ENCODE measurements at places on chromosomes 12 and 14. TPM values are rescaled to one million over a fixed set of nuclear protein-coding genes. Genes with fewer than 3 reads are reported as not detected.

GRCh38 chr12:2333491-2334195 is 280.9 kb downstream of the CACNA1C start:
- DNase-seq: no peak

- no peak for DNase-seq
These were observed 26.0 kb downstream of the ITPK1 start for GRCh38 chr14:93089521-93090269.

DNA sequence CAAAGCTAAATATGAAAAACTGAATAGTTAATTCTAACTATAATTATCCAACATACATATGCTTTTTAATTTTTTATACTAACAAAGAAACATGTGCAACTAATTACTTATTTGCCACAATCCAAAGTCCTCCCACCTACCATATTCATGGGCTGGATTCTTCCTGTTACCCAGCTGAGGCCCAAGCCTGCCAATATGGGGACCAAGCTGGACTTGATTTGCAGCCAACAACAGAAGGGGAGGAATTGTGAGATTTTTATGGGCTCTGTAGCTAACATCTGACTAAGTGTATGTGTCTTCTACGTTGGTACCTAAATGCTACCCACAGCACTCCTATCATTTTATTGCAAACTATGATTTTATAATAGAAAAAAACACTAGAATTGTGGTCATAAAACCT is 13.1 kb upstream of the ANKS1B start:
- DNase-seq: no peak

DNA sequence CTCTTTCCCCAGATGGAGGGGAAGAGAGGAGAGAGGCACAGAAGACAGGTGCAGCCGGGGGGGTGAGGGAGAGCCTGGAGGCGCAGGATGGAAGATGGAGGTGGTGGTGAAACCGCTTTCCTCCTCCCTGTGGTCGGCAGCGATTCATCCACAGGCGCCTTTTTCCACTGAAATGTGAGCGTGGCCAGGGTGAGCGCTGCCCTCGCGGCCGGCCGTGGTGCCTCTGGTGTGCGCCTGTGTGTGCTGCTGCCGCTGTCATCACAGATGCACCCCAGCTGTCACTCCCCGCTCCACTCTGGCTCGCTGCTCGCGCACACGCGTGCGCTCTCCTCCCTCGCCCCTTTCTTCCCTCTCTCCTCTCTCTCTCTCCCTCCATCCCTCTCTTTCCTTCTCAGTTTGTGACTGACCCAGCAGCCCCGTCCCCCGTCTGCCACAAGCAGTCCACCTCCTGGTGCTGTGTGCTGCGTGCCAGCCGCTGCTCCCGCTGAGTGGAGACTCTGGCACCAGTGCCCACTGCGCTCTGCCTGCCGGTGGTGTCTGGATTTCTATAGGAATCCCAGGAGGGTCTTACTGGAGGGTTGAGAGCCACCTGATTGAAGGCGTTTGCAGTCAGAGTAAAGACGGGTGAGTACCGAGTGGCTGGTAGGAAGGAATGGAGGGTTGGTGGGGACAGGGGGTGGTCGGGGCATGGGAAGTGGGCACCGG is at the start of gene LRTM2:
Gene LRTM2, plus strand, starts transcription at position 375 of the 705 bp plus-strand sequence. CDS start 7,584 bp downstream, outside the sequence.
- no peak for DNase-seq

- DNase-seq: no peak
These were observed 257.9 kb upstream of the TMEM132C start for GRCh38 chr12:128009108-128009507.

Gene IL26
- total RNA-seq: 0.25 TPM

GRCh38 chr14:99408286-99408970 is 72.2 kb downstream of the SETD3 start:
- DNase-seq: no peak

Gene POMT2
- total RNA-seq: 7.6 TPM

GRCh38 chr12:7282844-7283243 is 21.0 kb upstream of the ACSM4 start:
- no peak for DNase-seq

Gene MFAP5
- not detected for total RNA-seq

- no peak for DNase-seq
These were observed 247.2 kb upstream of the EGLN3 start for GRCh38 chr14:34198096-34198495.

Gene ABCB9
- total RNA-seq: 5.4 TPM

GRCh38 chr14:24434036-24434435 is 4.3 kb downstream of the KHNYN start:
- no peak for DNase-seq

- DNase-seq: no peak
These were observed 111.2 kb upstream of the TMCC3 start for GRCh38 chr12:94761559-94761958.

Gene CELA1
- total RNA-seq: 1.2 TPM

DNA sequence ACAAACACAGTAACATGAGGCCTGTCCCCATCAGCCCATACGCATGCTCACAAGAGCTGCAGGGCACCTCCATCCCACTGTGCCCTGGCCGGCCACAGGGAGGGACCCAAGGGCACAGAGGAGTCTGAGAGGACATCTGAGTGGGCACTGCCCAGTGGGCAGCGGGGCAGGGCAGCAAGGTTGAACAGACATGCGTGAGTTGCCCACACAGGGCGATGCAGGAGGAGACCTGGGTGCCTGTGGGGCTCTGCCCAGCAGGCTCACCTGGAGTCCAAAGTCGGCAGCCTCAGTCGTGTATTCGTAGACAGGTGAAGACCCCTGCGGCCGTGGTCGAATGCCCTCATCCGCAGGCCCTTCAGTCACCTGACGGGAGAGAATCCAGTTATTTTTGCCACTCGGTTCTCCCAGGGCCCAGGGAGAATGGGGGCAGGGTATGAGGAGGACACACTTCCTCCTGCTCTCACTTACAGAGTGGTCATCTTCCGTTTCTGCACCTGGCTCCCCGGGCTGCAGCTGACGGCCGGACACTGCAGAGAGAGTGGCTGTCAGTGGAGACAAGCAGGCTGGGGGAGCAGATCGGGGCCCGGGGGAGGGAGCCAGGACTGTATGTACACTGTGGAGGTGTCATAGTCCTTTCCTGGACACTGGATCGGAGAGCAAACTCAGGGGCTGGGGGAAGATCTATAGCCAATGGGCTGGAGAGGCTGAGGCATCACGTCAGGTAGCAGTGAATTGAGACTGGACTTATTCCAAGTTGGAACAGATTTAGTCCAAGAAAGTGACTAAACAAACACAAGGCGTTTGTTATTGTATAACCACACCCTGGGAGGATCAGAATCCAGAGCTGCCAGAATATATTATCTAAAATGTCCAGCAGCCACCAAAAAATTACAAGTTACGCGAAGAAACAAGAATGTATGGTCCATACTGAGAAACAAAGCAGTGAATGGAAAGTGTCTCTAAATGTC is 20.7 kb downstream of the AHNAK2 start:
- no peak for DNase-seq

Gene HOXC10
- not detected for total RNA-seq

DNA sequence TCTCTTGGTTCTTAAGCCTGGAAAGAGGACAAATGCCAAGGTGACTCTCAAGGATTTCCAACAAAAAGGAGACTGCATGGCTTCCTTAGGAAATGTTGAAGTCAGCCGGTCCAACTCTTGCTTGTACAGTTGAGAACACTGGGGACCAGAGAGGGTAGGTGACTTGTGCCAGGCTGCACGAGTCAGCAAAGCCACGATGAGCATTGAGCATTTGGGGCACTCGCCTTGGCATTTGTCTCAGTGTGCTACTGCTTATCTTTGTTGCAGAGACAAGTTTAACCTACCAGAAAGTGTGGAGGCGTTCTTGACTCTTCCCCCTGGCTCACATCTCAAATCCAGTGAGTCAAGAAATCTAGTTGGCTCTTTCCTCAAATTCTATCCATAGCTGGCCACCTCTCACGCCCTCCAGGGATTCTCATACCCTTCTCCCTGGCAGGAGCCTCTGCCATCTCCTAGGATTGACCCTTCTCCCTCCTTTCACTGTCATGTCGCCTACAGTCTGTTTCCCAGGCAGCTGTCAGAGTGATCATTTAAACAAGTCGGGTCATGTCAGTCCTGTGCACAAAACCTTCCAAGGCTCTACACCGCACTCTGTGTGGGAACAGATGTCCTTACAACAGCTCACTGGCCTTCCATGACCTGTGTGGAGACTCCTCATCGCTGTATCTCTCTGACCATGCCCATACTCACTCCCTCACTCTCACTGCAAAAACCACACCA is 17.2 kb upstream of the KRT83 start:
- DNase-seq: no peak

- no peak for DNase-seq
These were observed 12.3 kb upstream of the RARG start for GRCh38 chr12:53244337-53244736.

DNA sequence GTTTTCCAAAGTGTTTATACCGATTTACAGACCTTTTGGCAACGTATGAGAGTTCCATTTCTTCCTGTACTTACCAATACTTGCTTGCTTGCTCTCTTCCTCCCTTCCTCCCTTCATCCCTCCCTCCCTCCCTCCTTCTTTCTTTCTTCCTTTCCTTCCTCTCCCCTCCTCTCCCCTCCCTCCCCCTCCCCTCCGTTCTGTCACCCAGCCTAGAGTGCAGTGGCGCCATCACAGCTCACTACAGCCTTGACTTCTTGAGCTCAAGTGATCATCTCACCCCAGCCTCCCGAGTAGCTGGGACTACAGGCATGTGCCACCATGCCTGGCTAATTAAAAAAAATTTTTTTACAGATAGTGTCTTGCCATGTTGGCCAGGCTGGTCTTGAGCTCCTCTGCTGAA is 40.4 kb downstream of the DIP2B start:
- DNase-seq: no peak

- no peak for DNase-seq
These were observed 11.0 kb downstream of the ACADS start for GRCh38 chr12:120736404-120737331.

GRCh38 chr14:98077176-98077575 is 1194.8 kb downstream of the BCL11B start:
- no peak for DNase-seq

DNA sequence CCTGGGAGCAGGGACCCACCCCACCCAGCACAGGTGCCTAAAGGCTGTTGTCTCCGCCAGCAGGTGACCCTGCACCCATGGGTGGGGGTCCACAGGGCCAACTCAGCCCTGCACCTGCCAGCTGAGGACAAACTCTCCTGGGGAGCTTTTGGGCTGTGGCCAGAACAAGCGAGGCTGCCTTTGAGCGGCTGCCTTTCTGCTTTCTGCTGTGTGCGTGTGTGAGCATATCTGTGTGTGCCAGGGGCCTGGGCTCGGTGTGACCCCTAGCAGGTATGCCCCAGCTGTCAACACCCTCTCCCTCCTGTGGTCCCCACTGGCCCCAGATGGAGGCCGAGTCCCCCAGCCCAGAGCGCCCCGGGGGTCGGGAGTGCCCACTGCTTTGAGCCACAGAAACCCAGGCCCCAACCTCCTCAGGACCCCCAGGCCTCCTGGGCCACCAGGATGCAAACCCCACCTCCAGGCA is 25.9 kb upstream of the GPR132 start:
- no peak for DNase-seq

- no peak for DNase-seq
These were observed 72.1 kb upstream of the C14orf180 start for GRCh38 chr14:104507443-104507842.

Gene AQP5
- not detected for total RNA-seq

Gene AQP2
- not detected for total RNA-seq

DNA sequence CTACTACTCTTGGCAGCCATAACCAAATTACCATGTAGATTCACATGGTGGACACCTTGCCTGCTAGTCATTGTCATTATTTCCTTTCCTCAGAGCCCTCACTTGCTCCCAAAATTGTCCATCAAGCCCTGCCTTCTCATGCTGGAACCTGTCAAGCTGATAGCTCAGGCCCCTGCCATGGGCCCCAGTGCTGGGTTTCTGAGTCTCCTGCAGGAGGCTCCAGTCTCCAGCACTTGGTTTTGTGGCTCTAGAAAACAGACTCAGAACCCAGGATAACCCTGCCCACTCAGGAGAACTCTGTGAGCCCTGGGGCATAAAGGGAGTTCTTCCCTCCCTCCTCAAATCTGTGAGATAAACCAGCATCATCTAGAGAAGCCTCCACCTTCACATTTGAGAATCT is 10.8 kb downstream of the KRT71 start:
- no peak for DNase-seq

DNA sequence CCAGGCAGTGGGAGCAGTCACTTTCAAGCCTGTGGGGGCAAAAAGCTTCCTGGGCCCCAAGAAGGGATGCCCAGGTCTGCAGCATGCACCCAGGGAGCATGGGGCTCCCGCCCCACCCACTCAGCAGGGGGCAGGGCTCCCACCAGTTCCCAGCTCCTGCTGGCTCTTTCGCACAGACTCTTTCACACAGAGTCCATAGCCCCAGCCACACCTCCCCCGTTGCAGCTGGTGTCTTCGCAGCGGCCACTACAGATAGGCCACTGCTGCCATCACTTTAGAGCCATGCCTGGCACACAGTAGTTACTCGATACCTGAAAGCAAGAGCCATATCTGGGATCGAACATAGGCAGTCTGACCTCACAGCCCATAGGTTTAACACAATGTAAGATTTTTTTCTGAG is 98.2 kb downstream of the NUAK1 start:
- no peak for DNase-seq

DNA sequence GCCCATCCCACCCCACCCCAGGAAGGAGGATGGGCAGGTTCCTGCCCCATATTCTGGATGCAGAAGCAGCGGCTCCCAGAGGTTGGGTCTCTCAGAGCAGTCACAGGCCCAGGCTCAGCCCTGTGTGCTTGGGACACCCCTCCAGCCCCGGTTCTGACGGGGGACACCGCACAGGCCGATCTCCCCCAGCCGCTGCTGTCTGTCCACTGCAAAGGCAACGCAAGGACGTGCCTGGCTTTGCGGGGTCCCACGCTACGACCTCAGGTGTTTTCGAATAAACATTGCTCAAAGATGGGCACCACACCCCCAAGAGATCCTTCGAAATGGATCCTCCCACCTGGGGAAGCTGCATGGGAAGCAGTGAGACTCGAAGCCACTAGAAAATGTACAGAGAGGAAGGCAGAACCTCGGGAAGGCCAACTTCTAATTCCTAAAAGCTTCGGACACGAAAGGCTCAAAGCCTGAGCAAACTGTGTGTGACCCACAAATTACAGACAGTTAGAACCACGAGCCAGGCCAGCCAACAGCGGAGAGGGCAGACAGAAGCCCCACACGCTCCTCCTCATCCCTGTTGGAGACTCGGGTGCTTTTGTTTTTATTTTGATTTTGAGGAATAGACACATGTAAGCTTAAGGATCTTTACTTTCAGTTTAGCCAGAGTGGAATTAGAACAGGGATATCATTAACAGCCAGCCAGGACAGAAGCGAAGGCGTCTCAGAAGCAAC is 10.8 kb downstream of the C14orf180 start:
- DNase-seq: no peak

GRCh38 chr12:88925454-88925853 is 345.2 kb upstream of the KITLG start:
- DNase-seq: no peak

Gene FGF6
- total RNA-seq: not detected

Gene NRIP2
- not detected for total RNA-seq

GRCh38 chr14:105223770-105224544 is 24.4 kb upstream of the BTBD6 start:
- no peak for DNase-seq

- no peak for DNase-seq
These were observed 25.4 kb downstream of the BATF start for GRCh38 chr14:75547552-75548250.

DNA sequence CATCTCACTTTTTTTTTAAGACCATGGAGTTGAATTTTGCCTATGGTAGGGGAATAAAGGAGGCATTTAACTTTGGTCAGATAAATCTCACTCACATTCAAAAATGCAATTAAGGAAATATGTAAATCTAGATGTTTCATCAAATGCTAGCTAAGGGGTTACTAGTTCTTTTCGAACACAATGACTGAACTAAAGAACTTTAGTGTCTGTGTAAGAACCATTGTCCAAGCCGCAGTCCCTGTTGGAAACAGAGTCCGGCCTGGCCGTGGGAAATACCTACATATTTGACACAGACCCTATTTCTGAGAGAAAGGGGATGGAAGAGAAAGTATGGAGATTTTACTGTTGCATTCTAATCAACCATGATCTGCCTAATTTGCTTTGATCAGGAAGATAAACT is 17.4 kb downstream of the LGR5 start:
- DNase-seq: no peak

Measured in CD4-positive, alpha-beta T cell (primary cell).